B cell (primary cell): ENCODE measurements at places on chromosomes 2 and 18. TPM values are rescaled to one million over a fixed set of nuclear protein-coding genes. Genes with fewer than 3 reads are reported as not detected.

DNA sequence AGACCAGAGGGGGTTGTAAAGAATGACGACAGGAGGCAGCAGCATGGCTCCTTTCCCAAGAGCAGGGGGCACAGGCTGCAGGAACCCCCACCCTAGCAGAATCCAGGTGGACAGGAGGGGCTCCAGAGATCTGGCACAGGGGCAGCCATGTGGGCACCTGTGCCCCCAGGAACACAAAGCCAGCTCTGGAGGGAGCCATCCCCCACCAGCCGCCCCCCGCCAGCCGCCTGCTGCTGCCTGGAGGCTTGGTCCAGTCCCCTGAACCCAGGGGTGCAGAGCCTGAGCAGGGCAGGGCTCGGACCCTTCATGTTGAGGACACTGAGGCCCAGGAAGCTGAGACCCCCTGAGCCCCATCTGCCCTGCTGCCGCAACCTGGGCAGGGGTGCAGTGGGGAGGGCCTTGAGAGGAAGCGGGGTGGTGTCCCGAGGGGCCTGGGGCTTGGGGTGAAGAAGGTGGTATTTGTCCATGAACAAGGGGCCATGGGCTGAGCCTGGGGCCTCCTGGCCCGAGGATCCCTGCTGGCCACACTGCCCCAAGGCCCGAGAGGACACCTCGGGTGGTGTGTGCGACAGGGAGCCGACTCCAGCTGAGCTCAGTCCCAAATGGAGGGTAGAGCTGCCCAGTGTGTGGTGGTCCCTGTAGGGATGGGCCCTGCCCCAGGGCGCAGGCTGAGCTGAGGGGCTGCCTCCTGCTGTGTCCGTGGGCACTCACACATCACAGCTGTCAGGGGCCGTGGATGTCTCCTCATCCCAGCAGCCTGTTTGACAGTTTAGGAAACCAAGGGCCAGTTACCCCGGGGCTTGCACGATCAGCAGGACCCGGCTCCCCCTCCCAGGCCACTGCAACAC lies 39.8 kb upstream of the SNED1 start:
- H3K4me3 ChIP-seq = no peak overlapping the region
- H3K27me3 ChIP-seq = no peaks in the 10 kb centered on the region
- DNase-seq = no peak

DNA sequence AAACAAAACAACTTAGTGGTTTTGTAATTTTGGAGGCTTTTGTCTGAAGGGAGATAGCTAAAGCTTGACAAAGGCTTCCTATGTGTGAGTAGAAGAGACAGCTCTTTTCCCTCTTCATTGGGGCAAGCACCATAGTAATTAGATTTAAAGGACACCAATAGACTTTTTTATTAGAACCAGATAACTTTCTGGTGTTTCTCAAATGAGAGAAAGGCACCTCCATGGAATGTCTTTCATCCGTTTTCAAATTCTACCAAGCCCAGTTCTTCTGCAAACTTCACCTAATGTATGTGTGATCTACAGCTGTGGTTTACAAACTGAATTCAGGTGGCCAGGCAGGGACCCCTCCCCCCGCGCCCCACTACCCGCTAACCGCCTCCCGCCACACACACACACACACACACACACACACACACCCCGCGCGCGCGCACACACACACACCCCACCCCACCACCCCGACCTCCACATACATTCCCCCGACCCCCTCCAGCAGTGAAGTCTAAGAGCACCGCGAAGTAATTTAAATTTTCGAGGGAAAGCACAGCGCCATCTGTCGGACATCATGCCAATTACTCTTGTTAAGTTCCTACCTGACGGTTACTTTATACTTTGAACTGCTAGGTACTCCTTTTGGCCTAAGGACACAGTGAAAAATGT lies 31.6 kb upstream of the PPP1R1C start:
- no peak overlapping the region for H3K27ac ChIP-seq
- H3K4me1 ChIP-seq = peaks cover 3% of the 10 kb centered on the region
- peak overlapping the region; percentile 3 for H3K4me3 ChIP-seq
- H3K36me3 ChIP-seq = no peaks in the 10 kb centered on the region
- DNase-seq = peak; percentile 71
- no peaks in the 10 kb centered on the region for H3K27me3 ChIP-seq

DNA sequence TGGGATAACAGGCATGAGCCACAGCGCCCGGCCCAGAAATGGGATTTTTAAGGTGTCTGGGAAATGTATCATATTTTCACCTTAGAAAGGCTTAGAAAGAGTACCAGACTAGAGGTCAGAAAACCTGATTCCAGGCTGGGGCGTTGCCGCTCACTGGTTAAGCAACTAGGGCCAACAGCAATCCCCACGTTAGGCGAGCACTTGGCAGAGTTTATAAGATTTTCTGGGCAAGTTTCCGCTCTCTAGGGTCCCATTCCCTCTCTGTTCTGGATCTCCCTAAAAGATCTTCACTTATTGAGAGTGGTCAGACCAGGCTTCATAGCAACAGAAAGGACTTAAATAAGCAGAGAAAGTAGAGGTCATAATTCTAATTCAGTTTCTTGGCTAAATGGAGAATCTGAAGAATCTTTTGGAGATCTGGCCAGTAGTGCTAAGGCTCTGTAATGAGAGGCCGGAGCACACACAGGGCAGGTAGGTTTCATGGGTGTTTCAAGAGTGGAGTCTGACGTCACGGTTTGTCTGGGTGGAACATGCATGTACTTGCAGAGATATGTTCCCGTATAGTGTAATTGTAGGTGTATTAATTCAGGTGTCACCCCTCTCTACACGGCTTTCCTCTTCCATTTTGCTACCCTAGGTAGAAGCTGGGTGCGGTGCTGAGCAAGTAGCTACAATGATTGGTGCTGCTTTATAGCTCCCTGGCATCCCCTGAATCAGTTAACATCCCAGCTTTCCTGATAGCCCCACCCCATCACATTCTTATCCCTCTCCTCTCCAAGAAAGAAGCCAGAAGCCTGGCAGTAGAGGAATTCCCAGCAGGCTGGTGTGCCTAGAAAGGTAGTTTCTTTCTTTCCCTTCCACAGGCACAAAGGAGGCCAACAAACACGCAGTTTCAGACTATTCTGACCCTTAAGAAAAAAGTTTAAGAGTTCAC lies 4.4 kb upstream of the SMAD7 start:
- H3K27me3 ChIP-seq = no peaks in the 10 kb centered on the region
- no peak for DNase-seq
- H3K4me1 ChIP-seq = no peaks in the 10 kb centered on the region
- no peak overlapping the region for H3K4me3 ChIP-seq
- H3K36me3 ChIP-seq = no peaks in the 10 kb centered on the region
- no peak overlapping the region for H3K27ac ChIP-seq

DNA sequence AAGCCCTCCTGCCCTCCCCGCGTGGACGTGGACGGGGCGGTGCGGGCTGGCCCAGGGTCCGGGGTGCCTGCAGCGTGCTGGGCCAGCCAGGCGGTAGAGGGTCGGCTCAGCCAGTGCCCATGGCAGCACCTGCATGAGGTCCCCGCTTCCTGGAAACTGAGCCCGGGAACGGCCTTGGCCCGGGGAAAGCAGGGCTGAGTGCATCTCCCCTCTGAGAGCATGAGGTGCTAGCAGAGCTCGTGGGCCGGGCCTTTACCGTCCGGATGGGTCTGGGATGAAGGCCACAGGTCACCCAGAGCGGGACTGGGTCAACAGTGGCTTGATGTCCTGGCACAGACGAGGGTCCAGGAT lies 39.8 kb downstream of the TSHZ1 start:
- H3K4me3 ChIP-seq = no peak overlapping the region
- H3K36me3 ChIP-seq = no peaks in the 10 kb centered on the region

DNA sequence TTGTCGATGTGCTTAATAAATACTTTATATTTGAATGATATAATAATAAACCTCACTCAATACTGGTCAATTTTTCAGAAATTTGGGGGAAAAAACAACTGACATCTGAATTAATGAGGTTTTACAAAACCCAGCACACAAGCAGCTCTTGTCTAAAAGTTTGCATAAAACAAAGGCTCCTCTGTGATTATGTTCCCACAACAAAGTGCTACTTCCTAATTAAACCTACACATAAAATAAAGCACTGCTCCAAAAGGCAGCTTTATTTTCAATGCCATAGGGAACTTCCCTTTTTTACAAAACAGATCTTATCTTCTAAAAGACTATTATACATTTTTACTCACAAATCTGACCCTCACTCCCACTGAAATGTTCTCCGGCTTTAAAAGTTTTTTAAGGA lies 47.1 kb downstream of the LAMA1 start:
- H3K4me1 ChIP-seq = no peaks in the 10 kb centered on the region
- H3K27me3 ChIP-seq = no peaks in the 10 kb centered on the region
- no peak overlapping the region for H3K27ac ChIP-seq

- no peaks in the 10 kb centered on the region for H3K27me3 ChIP-seq
- no peaks in the 10 kb centered on the region for H3K4me1 ChIP-seq
- no peaks in the 10 kb centered on the region for H3K36me3 ChIP-seq
- H3K27ac ChIP-seq = no peak overlapping the region
- no peak overlapping the region for H3K4me3 ChIP-seq
- no peak for DNase-seq
These were observed 128.4 kb downstream of the KLHL29 start for GRCh38 chr2:23513245-23513871.

DNA sequence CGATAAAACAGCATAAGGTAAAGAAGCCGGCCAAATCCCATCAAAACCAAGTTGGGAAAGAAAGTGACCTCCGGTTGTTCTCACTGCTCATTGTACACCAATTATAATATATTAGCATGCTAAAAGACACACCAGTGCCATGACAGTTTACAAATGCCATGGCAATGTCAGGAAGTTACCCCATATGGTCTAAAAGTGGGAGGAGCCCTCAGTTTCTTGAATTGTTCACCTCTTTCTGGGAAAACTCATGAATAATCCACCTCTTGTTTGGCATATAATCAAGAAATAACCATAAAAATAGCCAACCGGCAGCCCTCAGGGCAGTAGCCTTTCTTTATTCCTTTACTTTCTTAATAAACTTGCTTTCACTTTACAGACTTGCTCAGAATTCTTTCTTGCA lies 544.9 kb upstream of the SETBP1 start:
- DNase-seq = no peak
- no peaks in the 10 kb centered on the region for H3K27me3 ChIP-seq
- H3K27ac ChIP-seq = no peak overlapping the region
- H3K36me3 ChIP-seq = no peaks in the 10 kb centered on the region
- no peaks in the 10 kb centered on the region for H3K4me1 ChIP-seq
- no peak overlapping the region for H3K4me3 ChIP-seq

GRCh38 chr18:8253944-8254343 lies 355.3 kb upstream of the RAB12 start:
- no peak overlapping the region for H3K27ac ChIP-seq
- H3K4me3 ChIP-seq = no peak overlapping the region
- H3K27me3 ChIP-seq = no peaks in the 10 kb centered on the region
- DNase-seq = no peak
- no peaks in the 10 kb centered on the region for H3K36me3 ChIP-seq
- no peaks in the 10 kb centered on the region for H3K4me1 ChIP-seq

DNA sequence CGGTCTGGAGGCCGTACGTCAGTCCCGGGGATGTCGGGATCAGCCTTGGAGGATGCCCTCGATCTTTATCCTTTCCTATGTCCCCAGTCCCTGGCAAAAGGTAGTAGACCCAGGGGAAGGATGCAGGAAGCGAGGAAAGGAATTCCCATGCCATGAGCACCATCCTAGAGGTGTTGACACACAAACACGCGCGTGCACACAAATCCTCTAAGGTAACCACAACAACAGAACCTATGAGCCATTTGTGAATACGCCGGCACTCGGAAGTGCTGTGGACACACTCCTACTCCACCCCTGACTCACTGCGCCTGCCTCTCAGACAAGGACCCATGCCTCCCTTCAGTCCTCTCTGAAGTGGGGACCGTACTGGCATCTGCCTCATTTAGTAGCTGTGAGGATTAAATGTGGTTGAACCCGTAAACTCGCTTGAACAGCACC lies 11.3 kb upstream of the MLPH start:
- H3K27ac ChIP-seq = no peak overlapping the region
- H3K27me3 ChIP-seq = peaks cover 18% of the 10 kb centered on the region
- H3K4me1 ChIP-seq = peaks cover 15% of the 10 kb centered on the region
- no peak overlapping the region for H3K4me3 ChIP-seq
- no peak for DNase-seq

- no peak overlapping the region for H3K27ac ChIP-seq
- DNase-seq = no peak
- peaks cover 3% of the 10 kb centered on the region for H3K4me1 ChIP-seq
- H3K36me3 ChIP-seq = no peaks in the 10 kb centered on the region
These were observed 51.8 kb downstream of the KCNG2 start for GRCh38 chr18:79849328-79850207.

GRCh38 chr18:46343931-46344372 lies 239.8 kb downstream of the HAUS1 start:
- peak; percentile 53 for DNase-seq
- H3K27ac ChIP-seq = no peak overlapping the region
- no peaks in the 10 kb centered on the region for H3K36me3 ChIP-seq
- H3K27me3 ChIP-seq = no peaks in the 10 kb centered on the region
- peaks cover 31% of the 10 kb centered on the region for H3K4me1 ChIP-seq
- no peak overlapping the region for H3K4me3 ChIP-seq

- no peak overlapping the region for H3K4me3 ChIP-seq
- no peak for DNase-seq
- H3K27me3 ChIP-seq = no peaks in the 10 kb centered on the region
- no peaks in the 10 kb centered on the region for H3K4me1 ChIP-seq
- H3K36me3 ChIP-seq = no peaks in the 10 kb centered on the region
- H3K27ac ChIP-seq = no peak overlapping the region
These were observed 209.4 kb upstream of the RBBP8 start for GRCh38 chr18:22723773-22724172.

DNA sequence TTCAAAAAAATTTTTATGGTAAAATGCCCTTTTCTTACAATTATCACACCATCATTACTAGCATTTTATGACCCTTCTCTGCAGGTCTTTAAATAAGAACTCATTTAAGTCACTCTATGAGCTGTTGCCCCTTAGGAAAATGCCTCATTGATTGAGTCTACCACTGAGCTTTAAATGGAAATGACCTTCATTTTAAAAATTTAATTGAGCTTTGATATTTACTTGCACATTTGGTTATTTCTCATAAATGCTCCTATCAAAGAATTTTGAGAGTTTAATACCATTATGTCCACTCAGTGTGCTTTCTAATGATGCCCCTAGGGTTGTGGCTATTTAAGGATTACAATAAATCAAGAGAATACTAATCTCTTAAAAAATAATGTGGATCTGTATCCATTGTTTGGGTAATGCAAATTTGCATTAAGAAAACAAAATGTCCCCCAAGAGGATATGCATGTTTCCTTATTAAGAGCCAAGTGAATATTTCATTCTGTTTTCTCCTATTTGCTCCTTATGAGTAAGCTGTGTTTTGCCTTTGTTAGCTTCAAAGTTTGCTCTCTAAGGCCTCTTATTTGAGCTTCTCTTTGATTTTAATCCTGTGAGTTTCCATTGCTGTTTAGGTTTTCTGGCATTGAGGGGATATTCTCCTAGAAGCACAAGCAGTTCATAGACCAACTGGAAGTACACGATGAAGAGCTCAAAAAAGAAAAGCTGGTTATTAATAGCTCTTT lies 69.8 kb downstream of the CERS6 start:
- no peak overlapping the region for H3K27ac ChIP-seq
- H3K27me3 ChIP-seq = no peaks in the 10 kb centered on the region
- DNase-seq = no peak
- H3K36me3 ChIP-seq = no peaks in the 10 kb centered on the region
- no peak overlapping the region for H3K4me3 ChIP-seq
- peaks cover 18% of the 10 kb centered on the region for H3K4me1 ChIP-seq

- no peak overlapping the region for H3K27ac ChIP-seq
- peaks cover 18% of the 10 kb centered on the region for H3K4me1 ChIP-seq
- H3K4me3 ChIP-seq = no peak overlapping the region
- no peak for DNase-seq
- H3K36me3 ChIP-seq = no peaks in the 10 kb centered on the region
These were observed 85.3 kb downstream of the CDC42EP3 start for GRCh38 chr2:37585982-37586621.

The FSHR gene
- not detected in 2 replicates for total RNA-seq

The CYRIA gene
- total RNA-seq = 58.8 and 59.0 TPM in 2 replicates

The C2orf78 gene
- not detected in 2 replicates for total RNA-seq

The KLHL14 gene
- 42.0 and 42.5 TPM in 2 replicates for total RNA-seq
